ENCODE measurements at places on chromosomes 6 and 20. TPM values are rescaled to one million over a fixed set of nuclear protein-coding genes. Genes with fewer than 3 reads are reported as not detected.

SLC35D3 gene
- total RNA-seq = not detected

PERP gene
- total RNA-seq = 7.7 TPM

- H3K27me3 ChIP-seq = no peaks in the 10 kb centered on the region
- no peaks in the 10 kb centered on the region for H3K36me3 ChIP-seq
- H3K27ac ChIP-seq = peak overlapping the region; percentile 66
- no peak for DNase-seq
- no peak overlapping the region for H3K4me3 ChIP-seq
- H3K4me1 ChIP-seq = peaks cover 22% of the 10 kb centered on the region
Observed at GRCh38 chr6:14477559-14477958, 360.0 kb downstream of the CD83 start.

DNA sequence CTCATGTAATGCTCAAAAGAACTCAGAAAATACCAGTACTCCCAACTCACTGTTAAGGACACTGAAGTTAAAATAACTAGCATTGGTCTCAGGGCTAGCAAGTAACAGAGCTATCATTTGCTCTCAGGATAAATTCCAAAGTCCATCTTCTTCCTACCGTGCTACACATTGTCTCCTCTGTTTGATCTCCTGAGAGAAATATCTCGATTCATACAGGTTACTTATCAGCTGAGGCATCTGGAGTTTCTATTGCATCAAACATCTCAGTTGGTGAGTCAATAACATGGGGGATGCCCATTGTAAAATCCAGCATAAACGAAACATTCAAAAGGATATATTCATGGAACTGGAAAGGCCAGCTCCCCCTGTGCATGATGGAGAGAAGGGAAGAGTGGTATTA lies 147.4 kb downstream of the BACH2 start:
- no peak for DNase-seq
- no peak overlapping the region for H3K27ac ChIP-seq
- no peak overlapping the region for H3K4me3 ChIP-seq
- H3K27me3 ChIP-seq = 0 out of 2 replicates have a peak, but pooled peaks cover 1% of the 10 kb centered on the region
- peaks cover 4% of the 10 kb centered on the region for H3K4me1 ChIP-seq

GRCh38 chr20:13644010-13644409 lies 5.3 kb upstream of the TASP1 start:
- no peak overlapping the region for H3K4me3 ChIP-seq
- no peaks in the 10 kb centered on the region for H3K4me1 ChIP-seq
- H3K27ac ChIP-seq = no peak overlapping the region
- DNase-seq = no peak
- peaks cover 3% of the 10 kb centered on the region for H3K27me3 ChIP-seq

DNA sequence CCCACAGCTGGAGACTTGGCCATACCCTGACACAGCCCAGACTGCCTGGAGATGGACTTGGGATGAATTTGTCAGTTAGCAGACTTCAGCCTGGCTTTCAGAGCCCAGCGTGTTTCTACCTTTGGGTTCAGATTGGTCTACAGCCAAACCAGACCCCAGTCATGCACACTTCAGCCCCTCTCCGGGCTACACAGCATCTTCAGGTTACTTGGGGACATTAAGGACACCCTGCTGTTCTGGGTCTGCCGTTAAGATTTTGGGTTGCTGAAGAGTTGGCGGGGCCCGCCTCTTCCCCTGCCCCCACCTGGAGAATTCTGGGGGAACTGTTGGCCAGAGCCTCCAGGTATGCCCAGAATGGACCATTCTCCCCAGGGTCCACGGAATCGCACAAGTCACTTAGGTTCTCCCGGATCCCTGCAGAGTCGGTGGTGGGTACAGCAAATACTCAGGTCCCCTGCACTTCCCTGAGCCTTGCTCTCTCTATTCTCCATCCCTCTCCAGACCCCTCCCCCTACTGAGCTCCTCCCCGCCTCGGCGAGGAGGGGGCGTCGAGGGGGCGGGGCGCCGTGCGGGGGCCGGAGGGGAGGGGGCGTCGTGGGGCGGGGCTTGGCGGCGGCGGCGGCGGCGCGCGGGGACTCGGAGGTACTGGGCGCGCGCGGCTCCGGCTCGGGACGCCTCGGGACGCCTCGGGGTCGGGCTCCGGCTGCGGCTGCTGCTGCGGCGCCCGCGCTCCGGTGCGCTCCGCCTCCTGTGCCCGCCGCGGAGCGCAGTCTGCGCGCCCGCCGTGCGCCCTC lies at the start of gene PTK7:
PTK7 (plus strand) TSS at position 645 of the 794 bp plus-strand sequence. CDS start 175 bp downstream, outside the sequence.
- H3K4me3 ChIP-seq = peak within 1 kb of the TSS; percentile 76
- peak within 1 kb of the TSS; percentile 98 for H3K27ac ChIP-seq
- DNase-seq = peak; percentile 54
- no peaks in the 10 kb centered on the region for H3K27me3 ChIP-seq

SMOC2 gene
- not detected for total RNA-seq

- H3K4me1 ChIP-seq = no peaks in the 10 kb centered on the region
- H3K27ac ChIP-seq = no peak overlapping the region
- DNase-seq = no peak
- no peaks in the 10 kb centered on the region for H3K36me3 ChIP-seq
- H3K4me3 ChIP-seq = peak overlapping the region; percentile 25
Observed at GRCh38 chr20:1185316-1185741, 548 bp upstream of the TMEM74B start.

GUCA1A gene
- under 0.01 TPM for total RNA-seq

- H3K4me1 ChIP-seq = peaks cover 12% of the 10 kb centered on the region
- no peaks in the 10 kb centered on the region for H3K36me3 ChIP-seq
- H3K4me3 ChIP-seq = no peak overlapping the region
- no peaks in the 10 kb centered on the region for H3K27me3 ChIP-seq
Observed at GRCh38 chr20:44133424-44133823, 53.6 kb downstream of the JPH2 start.

DNA sequence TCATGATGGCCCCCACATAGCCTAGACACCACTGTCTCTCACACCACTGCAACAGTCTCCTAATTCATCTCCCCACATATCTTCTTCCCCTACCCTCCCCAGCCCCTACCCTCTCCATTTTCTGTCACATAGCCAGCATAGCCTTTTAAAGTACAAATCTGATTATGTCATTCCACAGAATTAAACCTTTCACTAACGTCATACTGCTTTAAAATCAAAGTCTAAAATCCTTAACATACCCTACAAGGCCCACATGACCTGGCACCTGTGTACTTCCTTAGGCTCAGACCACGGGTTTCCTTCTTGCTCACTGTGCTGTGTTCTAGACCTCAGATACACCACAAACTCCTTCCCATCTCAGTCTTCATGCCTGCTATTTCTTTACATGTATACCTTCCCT lies 5.9 kb downstream of the OSTM1 start:
- no peaks in the 10 kb centered on the region for H3K36me3 ChIP-seq
- H3K4me3 ChIP-seq = no peak overlapping the region
- no peaks in the 10 kb centered on the region for H3K27me3 ChIP-seq
- H3K27ac ChIP-seq = no peak overlapping the region
- H3K4me1 ChIP-seq = no peaks in the 10 kb centered on the region

- no peaks in the 10 kb centered on the region for H3K27me3 ChIP-seq
- H3K4me1 ChIP-seq = no peaks in the 10 kb centered on the region
- no peak overlapping the region for H3K4me3 ChIP-seq
- H3K36me3 ChIP-seq = no peaks in the 10 kb centered on the region
- H3K27ac ChIP-seq = no peak overlapping the region
Observed at GRCh38 chr20:60482221-60483008, 524.2 kb downstream of the CDH26 start.

DNA sequence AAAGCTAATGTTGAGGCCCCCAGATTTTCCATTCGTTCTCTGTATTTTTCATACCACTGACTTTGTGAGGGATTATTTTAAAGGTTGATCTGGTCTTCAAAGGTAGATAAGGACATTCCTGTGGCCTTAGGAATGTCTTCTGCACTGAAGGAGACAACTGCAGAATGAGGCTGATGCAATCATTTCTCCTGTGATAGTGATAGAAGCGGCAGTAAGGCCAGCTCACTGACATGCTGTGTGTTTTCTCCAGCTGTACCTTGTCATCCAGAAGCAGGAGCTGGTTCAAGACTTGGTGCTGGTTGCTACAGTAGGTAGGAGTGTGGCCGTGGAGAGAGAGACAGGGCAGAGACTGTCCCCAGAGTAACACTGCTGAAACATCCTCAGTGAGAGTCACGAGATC lies 53.8 kb downstream of the DCBLD1 start:
- DNase-seq = peak; percentile 66
- H3K4me3 ChIP-seq = no peak overlapping the region
- H3K27ac ChIP-seq = peak overlapping the region; percentile 82

CDSN gene
- not detected for total RNA-seq

DNA sequence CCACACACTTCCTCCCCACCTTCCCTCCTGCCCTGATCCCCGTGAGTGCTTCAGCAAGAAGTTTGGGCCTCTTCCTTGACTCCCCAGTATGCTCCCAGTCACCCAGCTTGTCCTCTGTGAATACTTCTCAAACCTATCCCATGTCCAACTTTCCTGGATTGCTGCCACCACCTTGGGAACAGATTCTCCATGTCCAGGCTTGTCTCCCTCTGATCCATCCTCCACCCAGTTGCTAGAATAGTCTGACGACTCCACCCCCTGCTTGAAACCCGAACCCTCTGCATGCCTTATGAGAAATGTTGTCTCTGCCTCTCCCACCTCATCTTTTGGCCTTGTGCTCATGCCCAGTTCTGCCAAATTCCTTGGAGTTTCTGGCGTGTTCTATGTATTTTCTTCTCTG lies 108.0 kb downstream of the PPP1R14C start:
- no peak overlapping the region for H3K4me3 ChIP-seq
- no peaks in the 10 kb centered on the region for H3K27me3 ChIP-seq
- H3K27ac ChIP-seq = no peak overlapping the region
- peak; percentile 72 for DNase-seq
- peaks cover 9% of the 10 kb centered on the region for H3K4me1 ChIP-seq

RCAN2 gene
- 1.3 TPM for total RNA-seq

DNA sequence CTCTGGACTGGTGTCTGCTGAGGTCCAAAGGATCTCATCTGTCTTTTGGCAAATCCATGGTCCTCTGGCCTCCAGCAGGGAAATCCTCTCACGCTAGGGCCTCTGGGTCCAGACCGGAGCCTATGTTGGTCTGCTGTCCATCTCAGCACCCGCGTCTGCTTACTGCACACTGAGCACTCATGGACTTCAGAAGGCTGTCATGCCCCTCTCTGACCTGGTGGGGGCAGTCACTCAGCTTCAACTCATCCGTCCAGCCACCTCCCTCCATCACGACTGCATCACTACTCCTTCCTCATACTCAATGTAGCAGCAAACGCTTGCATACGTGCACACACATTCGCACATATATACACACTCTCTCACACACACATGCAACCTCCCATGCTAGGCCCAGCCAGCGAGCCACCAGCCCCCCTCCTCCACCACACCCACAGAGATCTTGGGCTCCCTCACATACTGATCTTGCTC lies 33.3 kb downstream of the GABRR2 start:
- H3K4me1 ChIP-seq = no peaks in the 10 kb centered on the region
- H3K36me3 ChIP-seq = no peaks in the 10 kb centered on the region
- peaks cover 17% of the 10 kb centered on the region for H3K27me3 ChIP-seq
- H3K4me3 ChIP-seq = no peak overlapping the region
- DNase-seq = peak; percentile 42

DNA sequence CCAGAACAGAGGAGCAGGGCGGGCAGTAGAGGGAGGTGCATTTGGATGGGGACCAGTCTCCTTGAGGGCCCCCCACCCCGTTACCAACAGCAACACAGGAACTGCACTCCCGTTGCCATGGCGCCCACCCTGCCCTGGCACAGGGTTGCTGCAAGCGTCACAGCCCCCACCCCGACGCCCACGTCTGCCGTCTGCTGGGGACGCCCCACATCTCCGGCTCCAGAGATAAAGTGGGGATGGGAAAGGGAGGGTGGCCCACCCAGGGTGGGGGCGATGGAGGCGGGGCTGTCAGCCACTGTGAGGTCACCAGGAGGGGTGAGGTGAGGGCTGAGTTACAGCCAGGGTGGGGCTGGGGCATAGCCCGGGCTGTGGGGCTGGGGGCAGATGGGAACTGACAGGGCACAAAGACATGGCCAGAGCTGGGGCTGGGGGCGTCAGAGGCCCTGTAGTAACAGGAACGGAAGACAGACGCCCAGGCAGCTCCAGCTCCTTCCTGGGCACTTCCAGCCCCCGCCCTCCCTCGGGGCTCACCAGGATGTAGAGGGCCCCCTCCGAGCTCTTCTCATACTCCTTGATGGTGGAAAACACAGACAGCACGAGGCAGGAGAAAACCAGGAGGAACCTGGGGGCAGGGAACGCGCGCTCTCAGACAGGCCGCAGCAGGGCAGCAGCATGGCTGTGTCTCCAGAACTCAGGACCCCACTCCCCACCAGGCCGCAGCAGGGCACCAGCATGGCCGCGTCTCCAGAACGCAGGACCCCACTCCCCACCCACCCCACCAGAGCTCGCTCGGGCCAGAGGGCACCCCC lies 26.0 kb downstream of the KCNQ2 start:
- H3K4me3 ChIP-seq = no peak overlapping the region
- DNase-seq = no peak
- H3K27ac ChIP-seq = no peak overlapping the region
- H3K27me3 ChIP-seq = peaks cover 16% of the 10 kb centered on the region
- H3K4me1 ChIP-seq = no peaks in the 10 kb centered on the region
- no peaks in the 10 kb centered on the region for H3K36me3 ChIP-seq

- no peaks in the 10 kb centered on the region for H3K36me3 ChIP-seq
- H3K4me3 ChIP-seq = no peak overlapping the region
- H3K4me1 ChIP-seq = no peaks in the 10 kb centered on the region
- H3K27me3 ChIP-seq = peaks cover 2% of the 10 kb centered on the region
- no peak for DNase-seq
- H3K27ac ChIP-seq = no peak overlapping the region
Observed at GRCh38 chr6:99780556-99780885, 173.9 kb downstream of the PRDM13 start.

DNA sequence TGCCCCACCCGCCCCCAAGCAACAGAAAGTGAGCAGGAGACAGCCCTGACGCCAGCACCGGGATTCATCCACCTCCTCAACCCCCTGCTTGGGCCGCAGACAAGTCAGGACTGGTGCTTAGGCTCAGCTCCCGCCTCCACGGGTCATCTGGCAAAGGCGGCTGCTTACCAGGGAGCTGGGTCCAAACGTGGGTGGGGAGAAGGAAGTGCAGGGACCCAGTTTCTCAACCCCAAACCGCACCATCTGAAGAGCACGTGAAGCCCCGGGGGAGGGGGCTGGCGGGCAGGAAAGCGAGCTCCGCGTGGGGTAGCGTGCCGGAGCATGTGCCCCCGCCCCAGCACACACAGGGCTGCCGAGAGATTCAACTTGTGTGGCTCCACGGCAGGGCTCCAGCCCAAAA lies 87.2 kb downstream of the BMP7 start:
- H3K36me3 ChIP-seq = no peaks in the 10 kb centered on the region
- no peak overlapping the region for H3K4me3 ChIP-seq
- no peaks in the 10 kb centered on the region for H3K27me3 ChIP-seq
- no peak overlapping the region for H3K27ac ChIP-seq

ASIP gene
- total RNA-seq = not detected

- H3K27me3 ChIP-seq = no peaks in the 10 kb centered on the region
- peaks cover 18% of the 10 kb centered on the region for H3K4me1 ChIP-seq
- H3K27ac ChIP-seq = 0 out of 2 replicates have a peak overlapping the region, but pooled peaks have one; percentile 2
- peak; percentile 89 for DNase-seq
Observed at GRCh38 chr6:36912586-36912985, 26.8 kb downstream of the C6orf89 start.

PTCRA gene
- total RNA-seq = not detected
